Neural progenitor cell (in vitro differentiated cells): ENCODE measurements at places on chromosomes 13 and 19. TPM values are rescaled to one million over a fixed set of nuclear protein-coding genes. Genes with fewer than 3 reads are reported as not detected.
A peak's percentile ranks its signal among the peaks of the same experiment; 100 is the strongest.

DNA sequence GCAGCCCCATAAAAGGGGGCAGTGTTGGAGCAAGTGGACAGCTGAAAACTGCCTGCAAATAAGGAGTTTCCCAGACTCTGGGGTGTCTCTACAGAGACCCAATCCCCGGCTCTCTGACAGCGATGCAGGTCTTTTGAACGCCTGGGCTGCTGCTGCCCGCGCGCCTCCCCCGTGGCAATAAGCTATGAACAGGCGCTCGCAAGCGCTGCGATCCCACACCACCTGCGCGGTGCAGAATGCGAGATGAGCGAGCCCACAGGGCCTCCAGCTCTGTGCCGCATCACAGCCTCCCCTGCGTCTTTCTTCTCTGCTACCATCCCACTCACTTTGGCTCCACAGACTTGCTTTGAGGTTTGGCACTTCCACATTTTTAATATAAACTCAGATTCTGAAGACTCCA lies 62.3 kb downstream of the KCTD15 start:
- no peak for DNase-seq
- H3K36me3 ChIP-seq: no peaks in the 10 kb centered on the region
- H3K27me3 ChIP-seq: no peaks in the 10 kb centered on the region

DNA sequence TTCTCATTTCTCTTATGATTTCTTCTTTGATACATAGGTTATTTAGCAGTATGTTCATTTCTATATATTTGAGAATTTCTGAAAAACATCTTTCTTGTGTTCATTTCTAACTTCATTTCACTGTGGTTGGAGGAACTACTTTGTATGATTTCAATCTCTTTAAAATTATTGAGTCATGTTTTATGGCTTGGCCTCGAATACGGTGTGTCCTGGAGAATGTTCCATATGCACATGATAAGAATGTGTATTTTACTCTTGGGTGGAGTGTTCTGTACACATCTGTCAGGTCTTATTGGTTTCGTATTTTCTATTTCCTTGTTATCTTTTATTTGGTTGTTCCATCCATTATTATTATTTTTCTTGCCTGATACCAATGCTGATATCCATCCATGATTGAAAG lies 22.9 kb downstream of the DNM2 start:
- H3K27me3 ChIP-seq: no peaks in the 10 kb centered on the region
- no peak for DNase-seq
- H3K4me1 ChIP-seq: no peaks in the 10 kb centered on the region
- H3K27ac ChIP-seq: no peak overlapping the region

The MBD3L2 gene
- not detected in 2 replicates for total RNA-seq

GRCh38 chr19:45103508-45104319 lies 10.7 kb downstream of the PPP1R37 start:
- H3K36me3 ChIP-seq: no peaks in the 10 kb centered on the region
- H3K27ac ChIP-seq: peak overlapping the region; percentile 75
- no peaks in the 10 kb centered on the region for H3K27me3 ChIP-seq

GRCh38 chr13:88068316-88068715 lies 397.1 kb downstream of the SLITRK5 start:
- no peak overlapping the region for H3K27ac ChIP-seq
- no peak overlapping the region for H3K4me3 ChIP-seq
- no peaks in the 10 kb centered on the region for H3K4me1 ChIP-seq
- H3K36me3 ChIP-seq: no peaks in the 10 kb centered on the region
